ENCODE measurements at places on chromosomes 3 and 15. TPM values are rescaled to one million over a fixed set of nuclear protein-coding genes. Genes with fewer than 3 reads are reported as not detected.

GHRL gene
- 0.87 TPM for total RNA-seq

CPLX3 gene
- total RNA-seq, result 1.5 TPM

EPHB1 gene
- 2.0 TPM for total RNA-seq

OTOL1 gene
- total RNA-seq, result not detected

SPSB4 gene
- total RNA-seq, result 3.9 TPM

GPR156 gene
- total RNA-seq, result not detected

ADPGK gene
- total RNA-seq, result 12.1 TPM

TUSC7 gene
- total RNA-seq, result not detected

DNA sequence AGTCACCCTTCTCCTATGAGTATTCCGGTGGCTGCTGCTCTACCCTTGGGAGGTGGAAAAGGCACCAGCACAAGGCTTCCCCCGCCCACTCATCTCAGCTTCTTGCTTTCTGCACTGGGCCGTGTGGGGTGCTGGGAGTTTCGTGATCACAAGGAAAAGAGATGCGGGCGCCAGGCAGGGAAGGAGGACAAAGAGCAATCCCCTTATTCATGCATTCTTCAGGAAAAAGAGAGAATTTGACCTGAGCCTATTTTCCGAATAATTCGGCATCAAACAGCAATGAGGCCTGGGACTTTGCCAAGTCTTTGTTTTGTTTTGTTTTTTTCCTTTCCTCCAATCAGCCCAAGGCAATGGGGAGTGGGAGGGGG, 102.2 kb upstream of the LPP start:
- peak overlapping the region; percentile 7 for H3K4me3 ChIP-seq
- H3K4me1 ChIP-seq, result peaks cover 19% of the 10 kb centered on the region
- peak overlapping the region; percentile 72 for H3K27ac ChIP-seq
- H3K36me3 ChIP-seq, result no peaks in the 10 kb centered on the region
- peak; percentile 44 for DNase-seq
- H3K27me3 ChIP-seq, result no peaks in the 10 kb centered on the region

GRCh38 chr3:139231555-139232281, 112.1 kb upstream of the MRPS22 start:
- H3K27ac ChIP-seq, result no peak overlapping the region
- no peaks in the 10 kb centered on the region for H3K36me3 ChIP-seq
- H3K27me3 ChIP-seq, result no peaks in the 10 kb centered on the region
- H3K4me1 ChIP-seq, result no peaks in the 10 kb centered on the region
- H3K4me3 ChIP-seq, result no peak overlapping the region

DNA sequence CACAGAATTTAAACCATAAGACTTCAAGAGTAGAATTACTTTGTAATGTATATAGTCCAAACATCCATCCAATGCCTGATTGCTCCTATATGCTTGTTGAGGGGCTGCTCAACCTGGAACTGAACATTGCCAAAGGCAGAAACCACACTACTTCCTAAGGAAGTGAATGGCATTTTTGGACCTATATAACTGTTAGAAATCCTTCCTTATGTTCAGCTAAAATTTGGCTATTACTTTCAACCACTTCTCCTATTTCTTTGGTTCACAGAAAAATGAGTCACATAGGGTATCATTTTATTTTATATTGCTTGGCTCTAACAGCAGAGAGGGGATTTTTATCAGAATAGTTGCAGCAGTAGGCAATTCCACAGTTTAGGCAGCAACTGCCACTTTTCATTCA, 342.1 kb downstream of the SLC9A9 start:
- no peaks in the 10 kb centered on the region for H3K27me3 ChIP-seq
- H3K4me3 ChIP-seq, result no peak overlapping the region
- H3K36me3 ChIP-seq, result no peaks in the 10 kb centered on the region
- H3K4me1 ChIP-seq, result no peaks in the 10 kb centered on the region
- H3K27ac ChIP-seq, result no peak overlapping the region

DNA sequence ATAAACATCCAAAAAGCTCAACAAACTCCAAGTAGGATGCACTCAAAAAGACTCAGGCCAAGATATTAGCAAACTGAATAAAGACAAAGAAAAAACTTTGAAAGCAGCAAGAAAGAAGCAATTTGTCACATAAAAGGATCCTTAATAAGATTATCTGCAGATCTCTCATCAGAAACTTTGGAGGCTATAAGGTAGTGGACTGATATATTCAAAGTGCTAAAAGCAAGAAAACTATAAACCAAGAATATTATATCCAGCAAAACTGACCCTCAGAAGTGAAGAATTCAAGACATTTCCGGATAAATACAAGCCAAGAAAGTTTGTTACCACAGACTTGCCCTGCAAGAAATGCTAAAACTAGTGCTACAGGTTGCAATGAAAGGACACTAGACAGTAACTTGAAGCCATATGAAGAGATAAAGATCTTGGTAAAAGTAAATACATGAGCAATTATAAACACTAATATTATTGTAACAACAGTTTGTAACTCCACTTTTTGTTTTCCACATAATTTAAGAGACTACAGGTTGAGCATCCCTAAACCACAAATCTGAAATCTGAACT, 23.6 kb downstream of the C3orf33 start:
- H3K27ac ChIP-seq, result no peak overlapping the region
- DNase-seq, result no peak
- H3K4me3 ChIP-seq, result no peak overlapping the region
